Urothelium cell line (cell line): ENCODE measurements at places on chromosomes 3 and 15.
A peak's percentile ranks its signal among the peaks of the same experiment; 100 is the strongest.

GRCh38 chr3:101104321-101104720 lies 111.1 kb upstream of the ABI3BP start:
- no peak for DNase-seq

- DNase-seq: no peak
Measured at GRCh38 chr3:106518516-106518915, 649.7 kb upstream of the CBLB start.

DNA sequence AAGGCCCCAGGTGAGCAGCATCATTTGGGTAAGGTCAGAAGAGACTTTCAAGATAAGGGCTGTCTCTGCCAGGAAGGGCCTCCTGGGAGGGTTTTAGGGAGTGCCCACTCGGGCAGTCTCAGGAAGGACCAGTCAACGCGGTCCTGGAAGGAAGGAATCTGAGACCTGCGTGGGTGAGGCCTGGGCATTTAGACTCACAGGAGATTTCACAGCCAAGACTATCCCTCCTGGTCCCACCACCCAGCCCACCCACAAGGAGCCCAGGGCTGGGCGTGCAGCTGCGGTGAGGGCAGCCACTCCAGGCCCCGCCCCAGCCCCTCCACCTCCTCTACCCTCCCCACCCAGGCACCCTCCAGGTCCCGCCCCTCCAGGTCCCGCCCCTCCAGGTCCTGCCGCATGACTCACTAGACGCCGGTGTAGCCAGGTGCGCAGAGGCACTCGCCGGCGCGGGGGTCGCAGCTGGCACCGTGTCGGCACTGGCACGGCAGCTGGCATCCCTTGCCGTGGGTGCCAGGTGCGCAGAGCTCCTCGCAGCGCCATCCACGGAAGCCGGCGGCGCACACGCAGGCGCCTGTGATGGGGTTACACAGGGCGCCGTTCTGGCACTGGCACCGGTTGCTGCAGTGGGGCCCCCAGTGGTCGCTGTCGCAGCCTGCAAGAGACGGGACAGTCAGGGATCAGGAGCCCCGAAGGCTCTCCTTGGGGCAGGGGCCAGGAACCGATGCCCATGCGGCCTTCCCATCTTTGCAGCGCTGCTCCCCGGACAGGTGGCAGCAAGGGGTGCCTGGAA lies 112.7 kb downstream of the RAB11A start:
- peak; percentile 35 for DNase-seq

- no peak for DNase-seq
Measured at GRCh38 chr15:56034514-56034913, 41.1 kb upstream of the NEDD4 start.

- DNase-seq: peak; percentile 39
Measured at GRCh38 chr15:44033894-44034293, 161.2 kb downstream of the FRMD5 start.

DNA sequence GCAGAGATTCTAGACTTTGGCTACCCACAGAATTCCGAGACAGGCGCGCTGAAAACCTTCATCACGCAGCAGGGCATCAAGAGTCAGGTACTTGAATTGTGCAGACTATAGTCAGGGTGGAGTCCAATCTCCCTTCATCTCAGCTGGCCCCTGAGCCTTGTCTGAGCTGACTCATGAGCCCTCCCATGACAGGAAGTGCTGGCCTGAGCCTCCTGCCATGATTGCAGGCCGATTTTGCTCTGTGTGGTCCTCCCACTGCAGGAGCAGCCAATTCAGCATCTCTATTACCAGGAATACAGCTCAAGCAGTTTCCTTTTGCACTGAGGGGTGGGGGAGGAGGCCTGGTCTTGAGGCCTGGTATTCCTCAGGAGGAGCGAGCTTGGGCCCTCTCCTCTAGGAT lies 5.5 kb downstream of the AP2M1 start:
- no peak for DNase-seq

GRCh38 chr3:31014317-31015040 lies 120.0 kb upstream of the GADL1 start:
- peak; percentile 20 for DNase-seq

DNA sequence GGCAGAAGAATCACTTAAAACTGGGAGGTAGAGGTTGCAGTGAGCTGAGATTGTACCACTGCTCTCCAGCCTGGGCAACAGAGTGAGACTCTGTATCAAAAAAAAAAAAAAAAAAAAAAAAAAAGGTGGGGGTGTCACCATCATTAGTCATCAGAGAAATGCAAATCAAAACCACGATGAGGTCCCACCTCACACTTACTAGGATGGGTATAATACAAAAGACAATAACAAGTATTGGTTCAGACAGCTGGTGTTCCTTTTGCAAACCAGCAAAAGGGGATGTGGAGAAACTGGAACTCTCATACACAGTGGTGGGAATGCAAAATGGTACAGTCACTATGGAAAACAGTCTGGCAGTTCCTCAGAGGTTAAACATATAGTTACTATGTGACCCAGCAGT lies 78.7 kb upstream of the TSC22D2 start:
- no peak for DNase-seq

GRCh38 chr15:42084465-42085235 lies 9.7 kb downstream of the PLA2G4D start:
- DNase-seq: peak; percentile 84

GRCh38 chr15:85383470-85384148 lies 3.2 kb downstream of the AKAP13 start:
- DNase-seq: no peak

DNA sequence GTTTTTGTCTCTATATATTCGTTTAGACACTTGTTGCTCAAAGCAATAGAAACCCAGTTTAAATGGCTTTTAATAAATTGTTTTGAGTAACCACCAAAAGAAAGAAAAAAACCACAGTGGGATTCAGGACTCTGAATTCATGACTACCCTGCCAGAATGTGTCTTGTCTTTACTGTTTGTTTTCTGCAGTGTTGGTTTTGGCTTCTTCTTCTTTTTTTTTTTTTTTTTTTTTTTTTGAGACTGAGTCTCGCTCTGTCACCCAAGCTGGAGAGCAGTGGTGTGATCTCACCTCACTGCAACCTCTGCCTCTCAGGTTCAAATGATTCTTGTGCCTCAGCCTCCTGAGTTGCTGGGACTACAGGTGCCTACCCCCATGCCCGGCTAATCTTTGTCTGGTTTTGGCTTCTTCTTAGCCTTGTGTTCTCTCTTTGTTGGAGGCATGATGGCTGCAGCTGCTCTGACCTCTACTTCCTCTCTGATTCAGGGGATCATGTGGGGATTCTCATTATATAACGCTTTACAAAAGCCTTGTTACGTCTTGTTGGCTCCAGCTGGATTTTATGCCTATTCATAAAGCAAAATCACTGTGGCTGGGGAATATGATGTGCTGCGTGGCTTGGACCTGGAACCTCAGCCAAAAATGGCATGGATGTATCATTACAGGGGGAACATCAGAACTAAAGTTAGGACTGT lies 54.0 kb downstream of the PLS1 start:
- DNase-seq: no peak
